ENCODE measurements at places on chromosomes 6 and 20.

- no peak overlapping the region for H3K27ac ChIP-seq
- H3K4me3 ChIP-seq = no peak overlapping the region
- H3K27me3 ChIP-seq = no peaks in the 10 kb centered on the region
- no peak for DNase-seq
Observed at GRCh38 chr6:25173246-25173645, 105.9 kb upstream of the CARMIL1 start.

- no peak for DNase-seq
- H3K36me3 ChIP-seq = no peaks in the 10 kb centered on the region
- H3K4me3 ChIP-seq = no peak overlapping the region
- no peaks in the 10 kb centered on the region for H3K4me1 ChIP-seq
Observed at GRCh38 chr6:18464176-18464575, 77.0 kb downstream of the RNF144B start.

DNA sequence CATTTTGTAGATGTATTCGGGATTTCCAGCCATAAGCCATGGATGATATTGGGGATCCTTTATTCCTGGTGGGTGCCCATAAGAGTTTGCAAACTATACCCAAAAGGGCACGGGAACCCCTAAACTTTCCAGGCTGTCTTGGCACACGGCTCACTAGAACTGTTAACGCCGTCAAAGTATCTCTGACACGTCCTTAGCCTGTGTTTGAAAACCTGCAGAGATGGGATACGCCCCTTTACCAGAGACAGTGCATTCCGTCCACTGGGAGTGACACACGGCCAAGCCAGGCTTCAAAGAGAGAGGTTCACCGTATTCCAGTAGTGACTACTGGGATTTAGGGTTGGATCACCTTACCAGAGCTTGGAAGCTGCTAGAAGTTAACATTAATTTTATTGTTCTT lies 95.0 kb downstream of the THBS2 start:
- no peak for DNase-seq
- no peaks in the 10 kb centered on the region for H3K36me3 ChIP-seq
- peaks cover 9% of the 10 kb centered on the region for H3K4me1 ChIP-seq
- no peaks in the 10 kb centered on the region for H3K27me3 ChIP-seq
- H3K27ac ChIP-seq = peak overlapping the region; percentile 59

- H3K27me3 ChIP-seq = no peaks in the 10 kb centered on the region
- no peak overlapping the region for H3K27ac ChIP-seq
- no peak for DNase-seq
- no peak overlapping the region for H3K4me3 ChIP-seq
- no peaks in the 10 kb centered on the region for H3K36me3 ChIP-seq
- peaks cover 1% of the 10 kb centered on the region for H3K4me1 ChIP-seq
Observed at GRCh38 chr6:109449795-109450673, 5.5 kb downstream of the MICAL1 start.

DNA sequence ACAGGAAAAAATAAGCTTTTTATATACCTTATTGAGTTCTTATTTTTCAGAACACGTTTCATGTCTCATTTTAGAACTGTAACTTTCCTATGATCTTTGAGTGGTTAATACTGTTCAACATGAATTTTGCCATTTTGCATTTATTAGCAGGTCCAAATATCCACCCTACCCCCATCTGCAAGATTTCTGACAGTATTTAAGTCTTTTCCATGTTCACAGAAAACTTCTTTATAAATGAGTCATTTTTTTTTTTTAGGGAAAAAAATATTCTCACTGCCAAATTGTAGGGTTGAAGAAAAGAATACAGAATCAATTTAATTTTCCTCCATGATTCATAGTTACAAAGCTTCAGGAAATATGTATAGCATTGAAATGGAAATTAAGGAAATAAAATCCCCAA lies 101.8 kb downstream of the COL21A1 start:
- no peaks in the 10 kb centered on the region for H3K36me3 ChIP-seq
- no peak overlapping the region for H3K27ac ChIP-seq
- H3K4me1 ChIP-seq = no peaks in the 10 kb centered on the region
- no peak for DNase-seq
- no peaks in the 10 kb centered on the region for H3K27me3 ChIP-seq
